ENCODE measurements at places on chromosomes 12 and 14.

- no peak for DNase-seq
Measured at GRCh38 chr12:55074806-55075205, 51.4 kb upstream of the OR9K2 start.

DNA sequence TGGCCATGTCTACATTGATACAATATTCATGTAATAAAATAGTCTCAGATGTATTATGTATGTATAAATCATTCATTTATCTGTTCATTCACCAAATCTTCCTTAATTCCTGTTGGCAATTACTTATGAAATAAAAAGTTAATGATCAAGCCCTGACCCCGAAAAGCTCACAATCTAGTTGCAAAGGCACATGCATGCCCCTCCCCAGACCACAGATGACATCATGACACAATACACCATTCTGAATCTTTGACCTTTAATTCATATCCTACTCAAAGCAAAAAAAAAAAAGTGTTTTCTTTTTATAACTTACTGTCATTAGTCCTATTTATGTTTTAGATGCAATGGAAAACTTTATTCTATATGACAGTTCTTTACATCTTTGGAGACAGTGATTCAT, 346.9 kb downstream of the PRKD1 start:
- DNase-seq = no peak

DNA sequence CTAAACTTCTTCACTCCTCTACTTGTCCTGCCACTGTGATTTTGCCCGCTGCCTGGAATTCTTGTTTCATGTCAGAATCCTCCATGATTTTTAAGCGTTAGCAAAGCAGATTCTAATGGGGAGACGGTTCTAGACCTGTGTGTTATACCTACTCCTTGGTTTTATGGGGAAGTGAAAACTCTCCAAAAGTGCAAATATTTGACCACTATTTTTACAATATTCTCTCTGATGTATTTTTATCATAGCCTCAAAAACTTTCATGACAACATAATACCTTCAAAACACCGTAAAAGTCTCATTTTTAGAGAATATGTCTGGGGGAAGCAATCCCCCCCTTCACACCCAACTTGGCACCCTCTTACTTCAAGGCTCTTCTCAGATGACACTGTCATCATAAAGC, 12.9 kb upstream of the KRAS start:
- no peak for DNase-seq

DNA sequence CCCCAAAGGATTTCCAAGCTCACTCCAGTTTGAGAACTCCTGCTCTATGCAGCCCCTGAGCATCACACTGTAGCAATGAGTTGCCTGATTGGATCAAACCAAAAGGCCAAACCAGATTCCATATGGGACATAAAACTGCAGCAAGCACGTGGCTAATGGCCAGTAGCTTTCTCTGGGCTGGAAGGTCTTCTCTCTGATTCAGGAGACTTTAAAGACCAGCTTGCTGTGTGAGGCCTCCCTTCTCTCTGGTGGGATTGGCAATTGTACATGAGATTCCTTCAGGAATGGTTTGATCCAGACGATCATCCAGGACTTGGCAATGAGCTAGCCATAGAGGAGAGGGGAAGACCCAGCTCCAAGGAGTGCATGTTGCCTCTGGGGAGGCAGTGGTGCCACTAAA, 50.2 kb downstream of the WSCD2 start:
- DNase-seq = no peak

Data from H54 (cell line).